ENCODE measurements at places on chromosomes 4 and X.

DNA sequence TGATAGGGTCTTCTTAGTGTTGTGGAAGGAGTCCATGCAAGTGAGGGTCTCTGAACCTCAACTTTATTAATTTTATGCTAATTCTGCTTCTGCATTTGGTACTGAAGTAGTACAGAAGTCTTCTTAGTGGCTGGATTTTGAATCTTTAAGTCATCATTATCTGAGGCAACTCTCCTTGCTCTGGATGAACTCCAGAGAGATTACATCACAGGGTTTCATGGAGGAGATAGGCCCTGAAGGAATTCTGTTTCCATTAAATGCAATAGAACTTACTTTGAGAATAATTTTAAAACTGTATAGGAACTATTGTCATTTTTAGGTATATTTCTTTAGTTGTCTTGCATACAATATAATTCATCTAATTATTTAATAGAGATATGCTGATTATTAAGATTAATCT, 451.2 kb downstream of the FAT4 start:
- DNase-seq = no peak

DNA sequence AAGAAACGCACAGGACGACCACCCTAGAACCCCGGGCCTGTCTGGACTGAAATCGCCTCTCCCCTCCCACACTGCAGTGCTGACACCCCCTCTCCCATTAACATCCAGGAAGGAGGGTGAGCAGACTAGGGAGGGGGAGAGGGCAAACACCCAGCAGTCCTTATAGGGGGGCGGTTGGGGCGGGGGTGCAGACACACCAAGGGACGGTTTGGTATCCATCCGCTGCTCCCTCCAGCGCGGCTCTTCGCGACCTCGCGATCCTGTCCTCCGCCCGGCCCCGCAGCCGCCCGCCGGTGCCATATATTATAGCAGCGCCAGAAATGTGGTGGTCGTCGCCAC, 411 bp upstream of the GPRASP1 start:
- DNase-seq = no peak

DNA sequence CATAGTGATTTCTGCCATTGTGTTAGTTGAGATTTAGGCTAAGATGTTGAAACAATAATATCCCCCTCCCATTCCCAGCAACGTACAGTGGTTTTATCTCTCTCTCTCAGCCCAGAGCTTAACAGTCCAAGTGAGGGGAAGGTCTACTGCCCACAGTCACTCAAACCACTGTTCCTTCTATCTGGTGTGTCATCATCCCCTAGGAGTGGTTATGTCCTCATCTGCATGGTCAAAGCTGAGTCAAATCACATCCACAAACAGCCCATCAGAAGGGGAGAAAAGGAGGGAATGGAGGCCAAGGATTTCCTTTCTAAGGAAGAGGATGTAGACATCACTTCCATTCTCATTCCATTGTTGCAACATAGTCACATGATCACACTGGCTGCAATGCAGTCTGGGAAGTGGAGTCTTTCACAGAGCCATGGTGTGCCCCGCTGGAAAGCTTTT, 42.8 kb upstream of the CHRNA9 start:
- DNase-seq = no peak

GRCh38 chr4:17647927-17648326, 33.5 kb downstream of the MED28 start:
- DNase-seq = no peak

- no peak for DNase-seq
These were observed 2.2 kb upstream of the FBXL5 start for GRCh38 chr4:15657366-15657765.

DNA sequence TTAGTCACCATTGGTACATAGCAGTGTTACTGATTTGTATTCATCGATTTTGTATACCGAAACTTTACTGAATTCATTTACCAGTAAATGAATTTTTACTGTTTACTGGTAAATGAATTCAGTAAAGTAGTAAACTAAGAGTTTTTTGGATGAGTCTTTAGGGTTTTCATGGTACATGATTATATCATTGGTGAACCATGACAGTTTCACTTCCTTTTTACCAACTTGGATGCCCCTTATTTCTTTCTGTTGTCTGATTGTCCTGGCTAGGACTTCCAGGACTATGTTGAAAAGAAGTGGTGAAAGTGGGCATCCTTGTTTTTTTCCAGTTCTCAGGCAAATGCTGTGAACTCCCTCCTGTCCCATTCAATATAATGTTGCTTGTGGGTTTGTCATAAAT, 494.9 kb downstream of the GALNTL6 start:
- no peak for DNase-seq

- DNase-seq = no peak
These were observed 62.6 kb downstream of the C4orf46 start for GRCh38 chr4:158609116-158609515.

DNA sequence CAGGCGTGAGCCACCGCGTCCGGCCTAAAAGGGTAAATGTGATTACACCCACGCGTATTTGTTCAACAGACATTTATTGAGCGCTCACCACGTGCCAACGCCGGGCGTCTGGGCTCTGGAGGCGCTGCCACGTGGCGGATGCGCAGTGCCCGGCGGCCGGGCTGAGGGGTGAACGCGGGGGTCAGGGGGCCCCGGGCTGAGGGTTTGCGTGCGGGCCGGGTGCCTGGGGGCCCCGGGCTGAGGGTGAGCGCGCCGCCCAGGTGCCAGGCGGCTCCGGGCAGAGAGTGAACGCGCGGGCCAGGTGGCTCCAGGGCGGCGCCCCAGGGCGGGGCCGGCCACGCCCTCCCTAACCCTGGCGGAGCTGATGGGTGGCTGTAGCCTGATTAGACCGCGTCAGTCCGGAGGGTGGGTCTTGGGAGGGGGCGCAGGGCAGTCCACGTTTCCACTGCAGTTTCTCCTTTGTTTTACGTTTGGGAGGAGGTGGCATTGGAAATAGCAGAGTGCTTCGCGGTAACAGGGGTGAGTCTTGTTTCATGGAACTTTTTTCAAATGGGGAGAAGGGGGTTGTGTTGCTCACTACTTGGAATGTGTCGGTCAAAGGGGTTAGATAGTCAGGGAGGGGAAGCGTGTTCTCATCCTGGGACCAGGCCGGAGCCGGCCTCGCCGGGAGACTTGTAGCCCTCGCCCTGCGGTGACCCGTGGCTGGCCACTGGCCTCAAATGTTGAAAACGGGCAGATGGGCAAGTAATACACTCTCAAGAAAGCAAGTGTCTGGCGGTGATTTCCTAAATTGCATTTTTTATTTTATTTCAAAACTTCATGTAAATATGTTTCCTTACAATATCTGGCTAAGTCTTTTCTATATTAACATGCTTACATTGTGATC, at the start of gene ZFP42:
TSS of gene ZFP42 (plus strand) at position 450 of the 886 bp plus-strand sequence. CDS start 7,037 bp downstream, outside the sequence.
- no peak for DNase-seq

DNA sequence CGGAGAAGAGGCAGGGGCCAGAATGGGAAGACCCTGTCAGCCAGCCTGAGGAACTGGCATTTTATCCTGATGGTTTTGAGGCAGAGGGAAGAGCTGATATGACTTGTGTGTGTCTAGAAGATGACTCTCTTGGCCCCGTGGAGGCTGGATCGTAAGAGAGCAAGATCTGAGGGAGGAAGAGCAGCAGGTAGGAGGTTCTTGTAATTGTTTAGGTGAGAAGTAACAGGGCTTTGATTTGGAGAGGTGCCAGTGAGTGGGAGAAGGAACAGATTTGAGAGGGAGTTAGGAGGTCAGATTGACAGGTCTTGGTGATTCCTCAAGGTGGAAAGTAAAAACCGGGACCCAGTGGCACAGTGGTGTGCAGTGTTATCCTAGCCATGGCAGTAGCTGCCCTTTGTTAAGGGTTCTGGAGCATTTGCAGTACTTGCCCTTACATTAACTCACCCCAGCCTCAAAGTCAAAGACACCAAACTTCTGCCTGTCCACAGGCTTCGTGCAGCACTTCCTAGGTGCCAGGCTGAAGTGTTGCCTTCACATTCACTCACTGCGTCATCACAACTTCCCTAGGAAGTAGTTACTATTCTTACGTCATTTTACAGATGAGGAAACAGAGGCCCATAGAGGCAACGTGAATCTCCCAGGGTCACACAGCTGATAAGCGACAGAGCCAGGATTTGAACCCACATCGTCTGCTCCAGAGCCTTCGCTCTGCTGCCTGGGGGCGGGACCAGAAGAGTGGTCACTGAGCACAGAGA, 23.7 kb downstream of the RTL5 start:
- no peak for DNase-seq

- DNase-seq = no peak
These were observed 7.0 kb upstream of the BEND4 start for GRCh38 chr4:42159271-42160001.

GRCh38 chr4:53644607-53645006, 53.3 kb upstream of the LNX1 start:
- DNase-seq = no peak

DNA sequence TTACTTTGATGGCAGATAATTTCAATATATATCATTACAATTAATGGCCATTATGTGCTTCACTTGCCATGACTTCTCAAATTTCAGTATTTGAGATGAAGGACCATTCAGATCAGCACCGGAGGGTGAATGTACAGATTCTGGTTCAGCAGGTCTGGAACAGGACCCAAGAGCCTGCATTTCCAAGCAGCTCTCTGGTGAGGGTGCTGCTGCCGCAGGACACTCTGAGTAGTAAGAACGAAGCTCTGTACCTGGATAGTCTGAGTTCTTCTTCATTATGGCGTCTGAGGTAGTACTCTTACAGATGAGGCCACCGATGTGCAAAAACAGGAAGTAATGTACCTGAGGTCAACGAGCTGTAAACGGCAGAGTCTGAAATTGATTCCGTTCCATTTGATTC, 228.2 kb downstream of the FBXW7 start:
- no peak for DNase-seq

GRCh38 chrX:87578978-87579377, 61.4 kb downstream of the KLHL4 start:
- DNase-seq = no peak

Measured in Right ventricle myocardium inferior (tissue), 1 donor.